ENCODE measurements at places on chromosomes 1 and 21. TPM values are rescaled to one million over a fixed set of nuclear protein-coding genes. Genes with fewer than 3 reads are reported as not detected.

The C1QTNF12 gene
- 0.88 TPM for polyA plus RNA-seq

The RAB7B gene
- not detected for polyA plus RNA-seq

The AMY2A gene
- not detected for polyA plus RNA-seq

The FMOD gene
- polyA plus RNA-seq: 0.28 TPM

The TFF3 gene
- not detected for polyA plus RNA-seq

The NECTIN4 gene
- not detected for polyA plus RNA-seq

The RCAN3 gene
- 36.1 TPM for polyA plus RNA-seq

The SH3D21 gene
- polyA plus RNA-seq: 0.46 TPM

The MTMR11 gene
- polyA plus RNA-seq: not detected

The SPRR5 gene
- not detected for polyA plus RNA-seq

The BSND gene
- polyA plus RNA-seq: not detected

The PRR9 gene
- polyA plus RNA-seq: not detected

The PIGR gene
- polyA plus RNA-seq: 0.40 TPM

The TNFRSF9 gene
- not detected for polyA plus RNA-seq

The DMBX1 gene
- polyA plus RNA-seq: not detected

The USH2A gene
- not detected for polyA plus RNA-seq

The PLXNA2 gene
- polyA plus RNA-seq: 0.15 TPM

The SLC25A24 gene
- polyA plus RNA-seq: 24.9 TPM

The DCST1 gene
- not detected for polyA plus RNA-seq

The OLFML2B gene
- polyA plus RNA-seq: not detected

The IFI44 gene
- polyA plus RNA-seq: 5.4 TPM

The TSPEAR gene
- polyA plus RNA-seq: not detected

The DNALI1 gene
- polyA plus RNA-seq: not detected

The UFC1 gene
- polyA plus RNA-seq: 122 TPM

The WDR64 gene
- polyA plus RNA-seq: 0.90 TPM

The TMEM240 gene
- polyA plus RNA-seq: not detected

The NOC2L gene
- 64.9 TPM for polyA plus RNA-seq

The FAM72A gene
- 0.51 TPM for polyA plus RNA-seq

The MCOLN3 gene
- 0.19 TPM for polyA plus RNA-seq

The CNN3 gene
- 4.2 TPM for polyA plus RNA-seq

The MAP3K7CL gene
- polyA plus RNA-seq: 68.6 TPM

The LRIG2 gene
- polyA plus RNA-seq: 7.3 TPM

The CSF3R gene
- 1.9 TPM for polyA plus RNA-seq

The RIPK4 gene
- not detected for polyA plus RNA-seq

The MFSD2A gene
- 1.5 TPM for polyA plus RNA-seq

The PLEKHM2 gene
- polyA plus RNA-seq: 8.2 TPM

The LINGO4 gene
- not detected for polyA plus RNA-seq

The IFI44L gene
- 9.3 TPM for polyA plus RNA-seq

The FMO4 gene
- 1.5 TPM for polyA plus RNA-seq

The CR1 gene
- 37.3 TPM for polyA plus RNA-seq

The KMO gene
- 10.9 TPM for polyA plus RNA-seq

The CFAP74 gene
- not detected for polyA plus RNA-seq

The GPR161 gene
- polyA plus RNA-seq: not detected

The PROK1 gene
- not detected for polyA plus RNA-seq

The CFHR1 gene
- polyA plus RNA-seq: not detected

The SLAMF6 gene
- polyA plus RNA-seq: 109 TPM

The F3 gene
- polyA plus RNA-seq: not detected

The MYOM3 gene
- polyA plus RNA-seq: not detected

The PKLR gene
- not detected for polyA plus RNA-seq
